ENCODE measurements at places on chromosomes 1 and 21. TPM values are rescaled to one million over a fixed set of nuclear protein-coding genes. Genes with fewer than 3 reads are reported as not detected.

Gene VSIG8
- total RNA-seq = not detected

DNA sequence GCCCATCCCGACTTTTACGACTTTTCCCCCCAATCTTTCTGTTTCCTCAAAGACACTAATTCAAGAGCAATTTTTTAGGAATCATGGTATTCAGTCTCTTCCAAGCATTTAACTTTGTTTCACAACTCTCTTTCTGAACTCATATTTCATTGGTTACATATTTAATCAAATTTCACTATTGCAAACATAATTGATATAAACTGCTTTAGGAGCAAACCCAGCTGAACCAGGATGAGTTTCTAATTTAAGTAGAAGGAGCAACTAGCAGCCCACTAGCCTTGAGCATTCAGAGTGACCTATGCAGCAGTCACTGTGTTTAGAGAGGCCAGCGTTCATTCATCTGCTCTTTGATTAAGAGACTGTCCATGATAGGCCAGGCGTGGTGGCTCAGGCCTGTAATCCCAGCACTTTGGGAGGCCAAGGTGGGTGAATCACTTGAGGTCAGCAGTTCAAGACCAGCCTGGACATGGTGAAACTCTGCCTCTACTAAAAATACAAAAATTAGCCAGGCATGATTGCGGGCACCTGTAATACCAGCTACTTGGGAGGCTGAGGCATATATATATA is 1.8 kb downstream of the CELA2B start:
- no peaks in the 10 kb centered on the region for H3K36me3 ChIP-seq
- no peak overlapping the region for H3K4me3 ChIP-seq
- DNase-seq = no peak
- no peaks in the 10 kb centered on the region for H3K27me3 ChIP-seq
- no peaks in the 10 kb centered on the region for H3K4me1 ChIP-seq
- H3K27ac ChIP-seq = no peak overlapping the region

GRCh38 chr1:156432669-156433018 is 63.6 kb downstream of the RHBG start:
- H3K4me1 ChIP-seq = peaks cover 18% of the 10 kb centered on the region
- H3K36me3 ChIP-seq = peaks cover 2% of the 10 kb centered on the region
- H3K4me3 ChIP-seq = no peak overlapping the region
- no peak for DNase-seq

- H3K27me3 ChIP-seq = peaks cover 7% of the 10 kb centered on the region
- no peaks in the 10 kb centered on the region for H3K4me1 ChIP-seq
- no peak for DNase-seq
- no peaks in the 10 kb centered on the region for H3K36me3 ChIP-seq
Observed at GRCh38 chr1:31524186-31524901, 52.0 kb upstream of the TINAGL1 start.

All from activated CD4-positive, alpha-beta T cell treated with anti-CD3 and anti-CD28 coated beads, Interleukin-2, amount 10 ng/mL, durations not matched to agents 7 days and 5 days (primary cell).